ENCODE measurements at places on chromosomes 13 and 19.

DNA sequence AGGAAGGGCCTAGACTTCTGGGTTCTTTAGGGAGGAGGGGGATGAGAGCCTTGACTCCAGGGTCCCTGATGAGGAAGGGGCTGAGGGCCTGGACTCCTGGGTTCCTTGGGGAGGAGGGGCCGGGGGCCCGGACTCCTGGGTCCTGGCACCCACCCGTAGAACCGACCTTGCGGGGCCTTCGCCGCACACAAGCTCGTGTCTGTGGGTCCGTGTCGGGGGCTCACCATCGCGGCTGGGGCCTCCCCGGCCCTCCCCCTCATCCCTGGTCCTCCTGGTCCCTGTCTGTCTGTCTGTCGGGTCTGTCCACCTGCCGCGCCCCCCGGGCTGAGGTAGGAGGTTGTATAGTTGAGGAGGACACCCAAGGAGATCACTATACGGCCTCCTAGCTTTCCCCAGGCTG is 662 bp upstream of the SPACA6 start:
- DNase-seq, result no peak

- DNase-seq, result no peak
Observed at GRCh38 chr19:39296906-39297305, 699 bp downstream of the IFNL1 start.

- no peak for DNase-seq
Observed at GRCh38 chr13:113730258-113730691, 28.8 kb upstream of the TMEM255B start.

- no peak for DNase-seq
Observed at GRCh38 chr13:69579351-69579750, 528.3 kb upstream of the ATXN8OS start.

DNA sequence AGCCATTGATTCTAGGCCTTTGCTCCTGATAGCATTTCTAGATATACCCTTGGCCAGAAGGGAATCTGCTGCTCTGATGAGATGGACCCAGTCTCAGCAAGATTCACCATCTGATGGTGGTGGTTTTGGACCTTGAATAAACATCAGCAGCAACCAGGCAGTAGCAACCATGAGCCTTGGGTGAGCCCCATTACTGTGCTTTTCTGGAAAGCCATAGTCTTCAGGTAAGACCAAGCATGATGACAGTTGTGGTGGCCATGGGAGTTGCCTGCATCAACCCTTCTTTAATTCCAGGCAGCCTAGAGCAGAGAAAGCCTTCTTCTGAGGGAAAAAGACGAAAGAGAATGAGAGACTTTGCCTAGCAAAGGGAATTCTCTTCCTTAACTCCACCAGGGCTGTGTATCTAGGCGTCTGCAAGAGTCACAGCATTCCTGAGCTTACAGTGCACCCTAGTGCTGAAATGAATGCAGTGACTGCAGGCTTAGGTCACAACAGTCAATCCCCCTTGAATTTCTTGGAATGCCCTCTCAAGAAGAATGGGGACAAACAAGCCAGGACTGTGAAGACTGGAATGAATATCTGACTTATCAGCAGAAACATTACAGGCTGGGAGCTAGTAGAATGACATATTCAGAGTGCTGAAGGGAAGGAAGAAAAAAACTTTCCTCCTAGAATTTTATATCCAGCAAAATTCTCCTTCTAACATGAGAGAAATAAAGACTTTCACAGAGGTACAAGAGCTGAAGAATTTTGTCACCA is 942.4 kb upstream of the PCDH20 start:
- no peak for DNase-seq

DNA sequence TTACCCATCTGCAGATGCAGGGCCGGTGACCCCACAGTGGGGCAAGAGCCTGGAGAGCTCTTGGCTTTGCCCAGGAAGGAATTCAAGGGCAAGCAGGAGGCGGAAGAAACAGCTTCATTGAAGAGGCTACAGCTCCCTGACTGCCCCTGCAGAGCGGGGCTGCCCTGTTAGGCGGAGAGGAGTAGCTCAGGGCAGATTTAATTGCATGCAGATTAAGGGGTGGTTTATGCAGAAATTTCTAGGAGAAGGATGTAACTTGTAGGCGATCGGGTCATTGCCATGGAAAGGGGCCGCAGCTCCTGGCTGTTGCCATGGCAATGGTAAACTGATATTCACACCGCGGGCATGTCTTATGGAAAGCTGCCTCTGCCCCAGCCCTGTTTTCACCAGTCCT is 94.1 kb downstream of the ATP11A start:
- no peak for DNase-seq

GRCh38 chr13:24166561-24166960 is 6.0 kb downstream of the SPATA13 start:
- DNase-seq, result no peak

DNA sequence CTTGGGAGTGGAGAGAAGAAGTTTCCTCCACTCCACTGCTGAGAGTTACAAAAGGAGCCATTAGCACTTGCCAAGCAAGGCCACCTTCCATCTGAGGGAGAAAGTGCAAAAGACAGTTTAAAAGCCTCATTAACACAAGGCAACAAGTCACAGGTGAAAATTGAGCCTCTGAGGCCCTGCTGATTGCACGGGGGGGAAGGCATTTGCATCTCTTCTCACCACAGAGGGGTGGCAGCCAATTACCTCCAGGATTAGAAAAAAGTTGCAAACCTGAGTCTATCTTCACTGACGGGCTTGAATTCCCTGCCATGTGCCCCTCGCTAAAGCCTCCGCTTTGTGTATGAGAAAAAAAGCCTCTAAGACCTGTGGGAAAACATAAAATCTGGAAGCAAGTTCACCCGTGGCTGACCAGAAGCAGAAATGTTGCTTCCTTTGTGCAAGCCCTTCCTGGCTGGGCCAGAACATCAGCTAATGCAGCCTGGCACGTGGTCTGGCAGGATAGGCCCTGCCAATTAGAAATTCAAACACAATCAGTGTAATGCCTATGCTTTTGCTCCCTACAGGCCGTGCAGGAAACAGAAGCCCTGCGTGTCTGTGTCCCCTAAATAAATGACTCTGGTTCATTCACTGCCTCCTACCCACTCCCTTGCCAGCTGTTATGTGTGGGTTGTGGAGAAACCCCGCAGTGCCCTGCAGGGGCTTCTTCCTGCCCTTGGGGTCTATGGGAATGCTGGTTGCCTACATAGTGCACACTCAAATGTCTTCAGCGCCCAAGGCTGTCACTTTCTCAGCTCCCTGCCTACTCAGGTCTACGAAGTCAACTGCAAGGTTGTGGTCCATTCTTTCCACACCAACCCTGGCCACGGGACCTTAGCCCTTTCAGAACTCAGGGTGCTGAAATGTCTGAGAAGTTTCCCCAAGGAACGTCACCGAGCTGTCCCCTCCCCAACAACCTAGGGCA is 150.2 kb downstream of the UQCRFS1 start:
- no peak for DNase-seq

Data from cortex of kidney (tissue), 1 donor.